ENCODE measurements at places on chromosomes 11 and 22.

DNA sequence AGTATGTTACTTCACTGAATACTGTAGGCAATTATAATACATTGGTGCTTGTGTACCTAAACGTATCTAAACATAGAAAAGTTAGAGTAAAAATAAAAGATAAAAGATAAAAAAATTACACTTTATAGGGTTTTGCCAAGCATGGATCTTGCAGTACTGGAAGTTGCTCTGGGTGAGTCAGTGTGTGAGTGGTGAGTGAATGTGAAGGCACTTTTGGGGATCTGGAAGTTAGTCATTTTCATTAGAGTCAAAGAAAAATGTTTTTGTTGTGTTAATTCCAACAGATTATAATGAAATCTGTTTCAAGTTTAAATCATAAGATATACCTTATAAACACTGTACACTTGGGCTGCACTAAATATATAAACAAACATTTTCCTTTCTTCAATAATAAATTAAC is 3.3 kb downstream of the SLC22A25 start:
- no peak for DNase-seq

GRCh38 chr22:44246615-44247326 is 66.0 kb downstream of the SHISAL1 start:
- peak; percentile 47 for DNase-seq

DNA sequence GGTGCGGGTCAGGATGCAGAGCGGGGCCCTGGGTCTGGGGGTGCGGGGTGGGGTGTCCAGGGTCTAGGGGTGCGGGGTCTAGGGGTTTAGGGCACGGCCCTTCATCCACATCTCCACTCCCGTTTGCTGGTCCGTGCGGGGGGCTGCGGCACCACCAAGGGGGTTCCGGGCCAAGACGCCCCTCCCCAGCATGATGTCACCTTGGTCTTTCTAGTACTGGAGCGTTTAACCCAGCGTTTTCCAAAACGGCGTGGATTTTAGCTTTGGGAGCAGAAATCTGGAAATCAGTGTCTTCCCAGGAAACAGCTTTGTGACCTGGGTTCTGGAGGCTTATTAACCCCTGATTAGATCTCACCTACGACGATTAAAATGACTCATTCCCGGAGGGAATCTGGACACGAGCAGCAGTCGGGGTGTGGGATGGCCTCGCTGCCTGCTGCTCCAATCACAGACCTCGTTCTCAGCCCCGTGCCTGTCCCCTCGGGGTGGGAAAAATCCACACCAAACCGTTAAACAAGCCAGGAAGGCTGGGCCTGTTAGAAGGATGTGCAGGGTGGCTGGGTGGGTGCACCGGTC is 759 bp downstream of the AP2A2 start:
- DNase-seq = no peak

DNA sequence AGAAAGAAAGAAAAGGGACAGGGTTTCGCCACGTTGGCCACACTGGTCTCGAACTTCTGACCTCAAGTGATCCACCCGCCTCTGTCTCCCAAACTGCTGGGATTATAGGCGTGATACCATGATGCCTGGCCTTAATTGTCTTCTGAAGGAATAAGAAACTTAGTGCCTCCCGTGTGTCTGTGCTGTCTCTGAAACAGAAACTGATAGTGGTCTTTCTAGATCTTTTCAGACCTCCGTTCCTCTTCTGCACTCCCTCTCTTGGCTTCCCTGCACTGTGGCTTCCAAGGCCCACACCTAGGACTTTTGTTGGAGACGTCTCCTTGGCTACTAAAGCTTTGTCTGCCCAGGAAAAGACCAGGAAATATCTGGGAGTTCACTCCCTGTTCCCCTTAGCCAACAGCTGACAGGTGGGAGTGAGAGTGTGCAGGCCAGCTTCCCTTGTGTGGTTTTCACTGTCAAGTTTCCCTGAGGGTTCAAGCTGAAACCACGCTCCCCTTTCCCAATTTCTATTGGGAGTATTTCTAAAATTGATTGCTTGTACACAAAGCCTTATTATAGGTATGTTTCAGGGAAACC is 10.1 kb upstream of the HTR3B start:
- peak; percentile 6 for DNase-seq

DNA sequence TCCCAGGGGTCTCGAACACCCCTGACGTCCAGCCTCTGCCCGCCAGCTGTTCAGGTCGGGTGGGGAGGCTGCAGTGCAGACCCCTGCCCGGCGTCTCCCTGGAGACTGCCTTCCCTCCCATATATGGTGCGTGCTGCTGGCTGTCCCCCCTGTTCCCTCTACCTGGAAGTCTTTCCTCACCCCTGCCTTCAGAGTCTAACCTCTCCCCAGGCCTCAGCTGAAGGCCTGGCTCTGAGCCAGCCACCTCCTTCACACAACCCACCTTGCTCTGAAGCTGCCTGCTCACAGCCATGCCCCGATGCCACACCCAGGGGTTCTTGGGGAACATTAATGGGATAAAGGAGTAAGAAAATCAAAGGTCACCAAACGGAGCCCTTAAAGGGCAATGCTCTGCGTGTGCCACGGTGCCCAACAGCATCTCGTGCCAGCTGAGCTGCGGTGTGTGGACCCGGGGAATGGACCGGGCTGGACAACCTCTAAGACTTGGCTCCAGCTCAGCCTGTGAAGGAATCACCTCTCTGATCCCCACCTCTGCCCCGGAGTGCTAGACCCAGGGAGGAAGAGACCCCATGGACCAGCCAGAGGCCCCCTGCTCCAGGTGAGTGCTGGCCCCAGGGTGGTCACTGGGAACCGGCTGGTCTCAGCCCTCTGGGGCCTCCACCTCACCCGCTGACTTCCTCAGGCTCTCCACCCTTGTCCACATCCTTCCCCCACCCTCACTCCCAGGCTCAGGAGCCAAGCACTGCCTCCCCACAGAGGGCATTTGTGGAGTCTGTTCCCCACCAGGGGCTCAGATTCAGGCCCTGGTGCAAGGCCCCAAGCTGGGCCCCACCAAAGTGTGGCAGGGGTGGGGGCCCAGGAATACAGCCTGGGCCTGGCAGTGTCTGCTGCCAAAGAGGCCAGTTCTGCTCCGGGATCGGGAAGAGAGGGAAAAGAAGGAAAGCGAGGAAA is at the start of gene NLRP6:
TSS of gene NLRP6 (plus strand) at position 407 of the 951 bp plus-strand sequence. CDS start at position 570, 163 bp downstream.
- no peak for DNase-seq

DNA sequence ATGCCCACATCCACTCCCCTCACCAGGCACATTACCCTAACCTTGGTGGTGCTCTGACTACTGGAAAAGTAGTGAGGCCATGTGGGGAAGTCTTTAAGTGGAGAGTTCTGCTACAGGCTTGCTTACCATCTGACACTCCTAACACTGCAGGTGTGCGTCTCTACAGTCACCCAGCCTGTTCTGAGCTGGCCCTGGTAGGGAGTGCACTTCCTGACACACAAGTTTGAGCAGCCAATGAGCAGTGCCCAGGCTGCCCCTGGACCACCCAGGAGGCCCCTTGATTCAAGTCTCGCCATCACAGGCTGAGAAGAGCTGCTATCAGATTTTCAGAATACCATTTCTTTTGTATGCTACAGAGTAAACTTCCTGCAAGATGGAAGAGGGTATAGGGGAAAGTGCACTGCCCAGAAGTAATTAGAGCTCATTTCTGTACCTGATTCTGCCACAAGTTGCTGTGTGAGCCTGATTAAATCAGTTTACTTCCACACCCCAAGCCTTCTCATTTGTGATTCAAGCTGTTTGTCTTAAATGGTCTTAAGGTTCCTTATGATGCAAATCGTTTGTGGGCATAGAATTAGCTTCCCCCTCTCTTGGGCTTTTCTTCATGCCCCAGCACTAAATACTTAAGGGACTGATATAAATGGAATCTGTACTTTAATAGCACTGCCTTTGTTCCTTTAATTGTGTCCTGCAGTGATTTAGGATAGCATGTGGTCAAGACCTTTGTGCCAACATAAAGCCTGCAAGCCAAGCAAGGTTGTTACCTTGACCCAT is 22.2 kb downstream of the OPCML start:
- DNase-seq = no peak

DNA sequence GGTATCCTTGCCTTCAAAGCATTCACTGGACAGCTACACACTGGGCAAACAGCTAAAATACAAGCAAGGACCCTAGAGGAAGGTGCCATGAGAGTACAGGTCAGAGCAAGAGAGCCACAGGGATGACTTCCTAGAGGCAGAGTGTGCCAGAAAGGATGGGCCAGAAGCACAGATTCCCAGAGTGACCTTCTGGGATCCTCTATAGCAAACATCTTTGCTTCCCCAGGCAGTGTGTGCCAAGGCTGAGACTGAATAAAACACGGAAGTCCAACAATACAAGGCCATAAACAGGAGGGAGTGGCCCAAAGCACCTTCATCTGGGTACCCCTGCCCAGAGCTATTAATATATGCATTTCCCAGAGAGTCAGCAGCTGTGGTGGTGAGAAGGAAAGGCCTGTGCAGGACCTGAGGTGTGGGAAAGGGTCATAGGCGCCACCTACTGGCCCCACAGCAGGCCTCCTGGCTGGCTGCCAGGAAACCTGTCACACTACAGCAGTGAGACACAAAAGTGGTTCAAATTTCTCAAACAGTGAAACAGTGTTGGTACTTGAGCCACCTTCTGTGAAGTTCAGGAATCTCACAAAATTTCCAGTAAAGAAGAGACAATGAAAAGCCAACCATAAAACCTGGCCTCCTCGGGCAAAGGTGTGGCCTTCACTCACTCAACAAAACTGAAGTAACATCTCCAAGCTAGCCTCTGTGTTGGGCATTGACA is 20.3 kb downstream of the CLPB start:
- peak; percentile 84 for DNase-seq

DNA sequence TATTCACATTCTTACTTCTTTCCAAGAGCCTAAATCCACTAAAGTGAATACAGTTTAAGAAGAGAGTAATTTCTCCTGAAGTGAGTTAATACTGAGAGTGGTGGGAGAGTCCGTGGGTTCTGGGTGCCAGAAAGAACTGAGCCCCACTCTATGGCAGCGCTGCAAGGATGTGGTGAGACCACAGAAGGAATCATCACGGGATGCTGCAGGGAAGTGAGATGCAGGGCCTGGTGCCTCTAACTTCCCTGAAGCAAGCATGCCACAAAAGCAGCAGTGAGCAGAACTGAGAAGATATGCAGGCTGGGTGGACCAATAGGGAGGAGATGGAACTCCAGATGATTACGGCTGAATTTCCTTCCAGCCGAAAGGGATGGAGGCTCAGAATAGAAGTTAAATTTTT is 5.0 kb upstream of the MMP12 start:
- DNase-seq = no peak

- DNase-seq = no peak
Observed at GRCh38 chr11:65654375-65655349, 8.1 kb downstream of the RELA start.

DNA sequence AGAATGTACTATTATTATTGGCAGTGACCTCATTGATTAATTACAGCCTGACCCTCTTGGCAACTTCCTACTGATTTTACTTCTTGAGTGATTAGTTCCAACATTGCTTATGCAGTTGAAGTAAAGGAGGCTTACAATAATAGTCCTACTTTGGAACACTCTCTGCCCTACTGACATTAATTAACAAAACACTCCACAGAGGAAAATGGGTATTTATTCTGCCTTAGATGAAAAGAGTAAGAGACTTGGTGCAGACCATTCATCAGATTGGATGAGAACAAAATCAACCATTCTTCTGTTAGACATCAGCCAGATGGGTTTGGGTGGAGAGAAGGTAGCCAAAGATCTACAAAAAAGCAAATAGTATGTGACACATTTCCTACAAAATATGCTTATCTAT is 363.8 kb downstream of the FAT3 start:
- DNase-seq = no peak

- no peak for DNase-seq
Observed at GRCh38 chr11:35087648-35088047, 51.3 kb upstream of the CD44 start.

DNA sequence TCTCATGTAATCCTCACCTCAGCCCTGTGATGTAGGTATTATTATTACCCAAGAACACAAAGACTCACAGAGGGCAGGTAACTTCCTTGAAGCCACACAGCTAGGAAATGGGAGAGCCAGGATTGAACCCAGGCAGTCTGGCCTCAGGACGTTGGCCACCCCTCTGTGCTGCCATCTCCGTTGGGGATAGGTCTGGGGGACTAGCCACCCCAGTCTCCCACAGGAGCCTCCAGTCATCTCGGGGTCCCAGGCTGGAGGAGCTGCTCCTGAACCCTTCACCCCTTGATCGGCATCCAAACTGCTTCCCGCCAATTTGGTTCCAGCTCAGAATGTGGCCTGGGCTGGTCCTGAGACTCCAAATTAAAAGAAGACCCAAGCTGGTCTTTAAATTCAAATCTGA is 10.4 kb upstream of the TCF20 start:
- no peak for DNase-seq

GRCh38 chr11:27723687-27724086 is 23.4 kb upstream of the BDNF start:
- DNase-seq = no peak

- no peak for DNase-seq
Observed at GRCh38 chr11:95327273-95327948, 96.4 kb upstream of the SESN3 start.

- no peak for DNase-seq
Observed at GRCh38 chr11:79768343-79768742, 327.5 kb upstream of the TENM4 start.

DNA sequence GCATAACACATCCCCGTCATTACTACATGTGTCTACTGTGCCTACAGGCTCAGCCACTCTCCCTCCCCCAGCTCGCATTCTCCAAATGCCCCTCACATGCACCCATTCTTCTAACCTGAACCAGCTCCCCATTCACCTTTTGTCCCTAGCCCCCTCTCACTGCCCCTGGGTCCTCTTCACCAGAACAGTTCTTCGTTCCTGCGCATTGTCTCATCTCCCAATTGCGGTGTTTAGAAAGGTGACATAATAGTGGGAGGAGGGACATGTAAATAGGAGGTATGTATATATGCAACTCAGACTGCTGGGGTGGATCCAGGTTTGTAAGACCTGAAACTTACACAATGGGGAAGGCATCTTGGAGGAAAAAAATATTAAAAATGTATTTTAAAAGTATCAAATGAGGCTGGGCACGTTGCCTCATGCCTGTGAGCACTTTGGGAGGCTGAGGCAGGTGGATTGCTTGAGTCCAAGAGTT is 4.7 kb upstream of the VSIG2 start:
- DNase-seq = no peak

DNA sequence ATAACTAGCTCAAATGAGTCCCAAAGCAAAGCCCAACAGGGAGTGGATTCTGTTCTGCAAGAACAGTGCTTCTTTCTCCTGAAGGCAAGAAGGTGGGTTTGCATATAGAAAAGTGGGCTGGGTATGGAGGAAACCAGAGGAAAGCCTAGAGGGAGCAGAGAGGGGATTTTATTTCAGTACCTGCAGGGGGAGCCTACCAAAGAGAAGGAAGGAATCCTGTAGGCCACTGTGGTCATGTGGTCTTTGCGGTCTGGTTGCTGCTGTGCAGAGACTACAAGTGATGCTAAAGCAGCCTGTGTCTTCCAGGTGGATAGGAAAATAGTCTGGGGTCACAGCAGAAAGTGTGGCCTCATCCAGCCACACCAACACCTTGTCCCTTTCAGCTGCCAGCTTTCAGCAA is 33.2 kb upstream of the ZBTB16 start:
- peak; percentile 66 for DNase-seq

GRCh38 chr22:34841331-34841771 is 224.6 kb upstream of the ISX start:
- no peak for DNase-seq

- DNase-seq = no peak
Observed at GRCh38 chr11:74157169-74157568, 13.6 kb downstream of the C2CD3 start.

- no peak for DNase-seq
Observed at GRCh38 chr11:117172724-117173421, 5.7 kb upstream of the SIDT2 start.
